Osteocyte (in vitro differentiated cells): ENCODE measurements at places on chromosomes 6 and 20. TPM values are rescaled to one million over a fixed set of nuclear protein-coding genes. Genes with fewer than 3 reads are reported as not detected.

DNA sequence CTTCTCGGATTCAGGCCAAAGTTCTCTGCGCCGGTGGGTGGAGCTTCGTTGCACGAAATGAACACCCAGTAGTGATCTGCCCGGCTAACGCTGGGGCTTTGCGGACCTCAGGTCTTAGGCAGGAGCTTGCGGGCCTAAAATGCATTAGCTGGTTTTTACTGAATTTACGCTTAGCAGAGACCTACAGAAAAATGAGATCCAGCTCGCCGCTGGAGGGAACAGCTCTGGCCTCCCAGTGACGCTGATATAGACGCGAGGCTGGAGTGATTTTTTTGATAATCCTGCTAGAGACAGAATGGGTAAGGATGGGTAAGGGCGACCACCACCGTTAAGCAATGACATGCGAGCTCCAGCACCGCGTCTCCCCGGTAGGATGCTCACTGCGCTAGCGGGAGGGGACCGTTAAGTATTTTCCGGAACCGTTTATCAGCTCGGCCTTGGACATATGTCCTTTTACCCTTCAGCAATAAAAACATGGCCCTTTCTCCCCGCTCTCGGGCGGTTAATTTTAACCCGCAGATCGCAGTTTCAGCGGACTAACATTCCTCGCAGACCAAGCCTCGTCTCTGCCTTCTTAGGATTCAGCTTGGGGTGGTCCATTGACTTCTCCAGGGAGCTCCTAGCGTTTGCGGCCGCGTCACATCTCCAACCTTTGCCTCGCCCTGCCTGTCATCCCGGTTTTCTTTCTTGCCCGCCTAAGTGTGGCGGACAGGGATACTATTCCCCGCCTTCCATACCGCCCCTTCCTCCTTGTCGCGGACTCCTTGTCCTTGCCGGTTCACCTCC is 109.3 kb downstream of the GPX5 start:
- no peak for DNase-seq
- H3K4me3 ChIP-seq, result peak overlapping the region; percentile 79
- no peak overlapping the region for H3K27ac ChIP-seq
- H3K36me3 ChIP-seq, result no peaks in the 10 kb centered on the region

GRCh38 chr20:11170025-11170424 is 496.2 kb upstream of the JAG1 start:
- peaks cover 46% of the 10 kb centered on the region for H3K4me1 ChIP-seq
- peak overlapping the region; percentile 96 for H3K27ac ChIP-seq
- no peaks in the 10 kb centered on the region for H3K27me3 ChIP-seq
- DNase-seq, result no peak
- H3K36me3 ChIP-seq, result no peaks in the 10 kb centered on the region

GRCh38 chr20:41358717-41359116 is 7.9 kb downstream of the EMILIN3 start:
- no peaks in the 10 kb centered on the region for H3K4me1 ChIP-seq
- no peaks in the 10 kb centered on the region for H3K27me3 ChIP-seq
- H3K4me3 ChIP-seq, result no peak overlapping the region
- no peak for DNase-seq

DNA sequence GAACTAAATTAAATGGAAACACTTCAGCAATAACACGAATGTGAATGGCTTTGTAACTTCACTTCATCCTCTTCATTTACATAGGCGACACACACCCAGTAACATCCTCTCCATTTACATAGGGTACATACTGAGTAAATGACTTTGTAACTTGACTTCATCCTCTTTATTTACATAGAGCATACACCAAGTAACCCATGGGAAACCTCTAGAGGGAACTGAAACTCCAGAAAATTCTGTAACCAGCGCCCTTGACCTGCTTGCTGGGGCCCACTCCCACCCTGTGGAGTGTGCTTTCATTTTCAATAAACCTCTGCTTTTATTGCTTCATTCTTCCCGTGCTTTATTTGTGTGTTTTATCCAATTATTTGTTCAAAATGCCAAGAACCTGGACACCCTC is 81.6 kb upstream of the OPRM1 start:
- H3K27me3 ChIP-seq, result peaks cover 7% of the 10 kb centered on the region
- DNase-seq, result no peak
- H3K4me3 ChIP-seq, result no peak overlapping the region
- no peaks in the 10 kb centered on the region for H3K36me3 ChIP-seq
- peaks cover 33% of the 10 kb centered on the region for H3K4me1 ChIP-seq

GRCh38 chr20:49914310-49915117 is 815 bp downstream of the SPATA2 start:
- H3K4me1 ChIP-seq, result peaks cover 35% of the 10 kb centered on the region
- DNase-seq, result no peak
- H3K36me3 ChIP-seq, result peaks cover 3% of the 10 kb centered on the region
- peak overlapping the region; percentile 90 for H3K27ac ChIP-seq

GRCh38 chr6:128422871-128423270 is 97.5 kb downstream of the PTPRK start:
- H3K4me1 ChIP-seq, result peaks cover 54% of the 10 kb centered on the region
- no peak overlapping the region for H3K27ac ChIP-seq
- no peaks in the 10 kb centered on the region for H3K27me3 ChIP-seq

GRCh38 chr6:10540073-10540746 is 19.1 kb downstream of the GCNT2 start:
- H3K36me3 ChIP-seq, result no peaks in the 10 kb centered on the region
- H3K27ac ChIP-seq, result no peak overlapping the region
- H3K27me3 ChIP-seq, result peaks cover 20% of the 10 kb centered on the region

DNA sequence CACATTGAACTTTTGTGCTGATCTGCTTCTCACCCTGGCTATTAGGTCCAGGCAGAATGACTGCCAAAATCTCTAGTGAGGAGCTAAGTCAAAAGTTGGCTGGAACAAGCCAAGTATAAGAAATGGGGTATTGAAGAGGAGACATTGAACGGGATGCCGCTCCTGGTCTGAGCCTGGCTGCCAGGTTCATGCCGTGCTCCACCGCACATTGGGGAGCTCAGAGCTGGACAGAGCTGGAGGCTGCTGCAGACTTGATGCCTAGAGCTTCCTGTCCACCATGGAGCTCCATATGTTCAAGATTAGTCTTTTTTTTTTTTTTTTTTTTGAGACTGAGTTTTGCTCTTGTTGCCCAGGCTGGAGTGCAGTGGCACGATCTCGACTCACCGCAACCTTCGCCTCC is 4.1 kb upstream of the IFT52 start:
- H3K27me3 ChIP-seq, result no peaks in the 10 kb centered on the region
- no peak for DNase-seq
- no peak overlapping the region for H3K27ac ChIP-seq
- H3K4me1 ChIP-seq, result peaks cover 40% of the 10 kb centered on the region
- H3K36me3 ChIP-seq, result no peaks in the 10 kb centered on the region

- peaks cover 3% of the 10 kb centered on the region for H3K27me3 ChIP-seq
- no peaks in the 10 kb centered on the region for H3K36me3 ChIP-seq
- DNase-seq, result peak; percentile 48
Observed at GRCh38 chr6:2872423-2873358, 30.4 kb downstream of the SERPINB9 start.

- no peak overlapping the region for H3K4me3 ChIP-seq
- H3K27me3 ChIP-seq, result peaks cover 22% of the 10 kb centered on the region
- H3K27ac ChIP-seq, result no peak overlapping the region
- H3K4me1 ChIP-seq, result no peaks in the 10 kb centered on the region
Observed at GRCh38 chr20:39246436-39246835, 284.3 kb downstream of the DHX35 start.

GRCh38 chr20:25040438-25040831 is 17.5 kb downstream of the ACSS1 start:
- peaks cover 38% of the 10 kb centered on the region for H3K4me1 ChIP-seq
- H3K36me3 ChIP-seq, result no peaks in the 10 kb centered on the region
- no peak overlapping the region for H3K4me3 ChIP-seq
- no peak overlapping the region for H3K27ac ChIP-seq
- no peaks in the 10 kb centered on the region for H3K27me3 ChIP-seq

DNA sequence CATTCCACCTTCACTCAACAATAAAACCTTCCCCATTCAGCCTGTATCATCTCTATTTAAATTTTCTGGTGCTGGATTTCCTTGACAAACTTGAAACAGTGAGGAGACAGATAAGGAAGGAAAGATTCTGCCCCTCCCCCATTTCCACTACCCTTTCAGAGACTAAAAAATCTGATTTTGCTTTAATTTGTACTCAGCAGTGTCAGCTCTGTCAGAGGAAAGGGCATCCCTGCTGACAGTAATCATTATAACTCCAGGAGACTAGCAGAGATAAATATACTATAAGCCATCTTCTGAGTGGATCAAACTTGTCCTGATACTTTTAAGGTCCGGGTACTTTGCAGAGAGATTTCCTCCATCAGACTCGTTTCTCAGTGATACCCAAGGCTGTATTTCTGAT is 155.6 kb downstream of the SAMD5 start:
- H3K27me3 ChIP-seq, result no peaks in the 10 kb centered on the region
- H3K36me3 ChIP-seq, result no peaks in the 10 kb centered on the region
- DNase-seq, result no peak
- peaks cover 1% of the 10 kb centered on the region for H3K4me1 ChIP-seq

GRCh38 chr6:36862848-36863382 is 11.7 kb downstream of the PPIL1 start:
- H3K27ac ChIP-seq, result no peak overlapping the region
- DNase-seq, result no peak
- peaks cover 7% of the 10 kb centered on the region for H3K36me3 ChIP-seq
- no peak overlapping the region for H3K4me3 ChIP-seq

DNA sequence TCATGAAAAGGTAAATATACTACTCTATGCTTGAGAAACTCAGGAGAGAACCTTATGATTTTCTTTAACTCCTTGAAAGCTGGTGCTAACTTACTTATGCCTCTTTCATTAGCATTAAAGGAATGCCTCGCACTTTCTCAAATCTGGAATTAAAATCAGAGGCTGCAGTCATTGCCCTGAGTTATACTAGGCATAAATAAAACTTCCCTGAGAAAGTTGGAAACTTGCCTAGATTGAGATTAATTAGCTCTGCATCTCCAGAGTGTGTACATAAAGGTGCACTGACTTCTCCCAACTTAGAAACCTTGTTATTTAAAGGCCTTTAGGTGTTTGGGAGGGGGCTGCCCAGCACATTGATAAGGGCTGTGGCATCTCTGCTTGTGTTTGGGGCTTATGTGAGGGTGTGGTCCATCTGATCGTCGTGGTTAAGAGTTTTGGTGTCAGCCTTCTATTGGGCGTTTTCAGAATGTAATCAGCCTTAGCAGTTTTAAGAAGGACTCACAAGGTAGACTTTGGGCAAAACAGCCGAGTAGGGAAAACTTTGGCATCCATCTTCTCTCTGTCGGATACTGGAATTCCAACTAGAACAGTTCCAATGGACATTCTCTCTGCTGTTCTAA is 32.1 kb upstream of the CCN6 start:
- no peaks in the 10 kb centered on the region for H3K36me3 ChIP-seq
- peaks cover 20% of the 10 kb centered on the region for H3K4me1 ChIP-seq
- H3K27ac ChIP-seq, result no peak overlapping the region
- DNase-seq, result no peak
- no peaks in the 10 kb centered on the region for H3K27me3 ChIP-seq

- no peak overlapping the region for H3K27ac ChIP-seq
- H3K4me1 ChIP-seq, result no peaks in the 10 kb centered on the region
- no peak overlapping the region for H3K4me3 ChIP-seq
- no peak for DNase-seq
- H3K27me3 ChIP-seq, result no peaks in the 10 kb centered on the region
Observed at GRCh38 chr20:63446216-63447024, 26.0 kb downstream of the KCNQ2 start.

- DNase-seq, result no peak
- peaks cover 18% of the 10 kb centered on the region for H3K4me1 ChIP-seq
- H3K27me3 ChIP-seq, result no peaks in the 10 kb centered on the region
Observed at GRCh38 chr6:124475176-124475575, 487.1 kb upstream of the RNF217 start.

DNA sequence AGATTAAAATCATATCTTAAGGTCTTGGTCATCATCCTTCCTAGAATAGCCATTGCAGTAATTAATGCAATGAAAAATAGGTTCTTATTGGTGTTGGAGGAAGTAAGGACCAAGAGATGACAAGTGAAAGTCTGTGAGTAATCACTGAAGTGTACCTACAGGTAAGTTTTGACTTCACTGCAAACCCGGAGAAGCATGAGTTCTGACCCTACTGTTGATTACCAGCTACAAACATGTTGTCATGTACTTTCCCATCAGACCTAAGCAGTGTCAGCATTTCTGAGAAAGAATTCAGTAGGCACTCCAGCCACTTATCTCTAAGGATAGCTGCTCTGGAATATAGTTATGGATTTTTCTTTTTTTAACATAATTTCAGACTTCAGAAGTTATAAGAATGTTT is 280.9 kb downstream of the ZFAND3 start:
- H3K27me3 ChIP-seq, result no peaks in the 10 kb centered on the region
- no peak overlapping the region for H3K4me3 ChIP-seq
- H3K4me1 ChIP-seq, result peaks cover 8% of the 10 kb centered on the region

DNA sequence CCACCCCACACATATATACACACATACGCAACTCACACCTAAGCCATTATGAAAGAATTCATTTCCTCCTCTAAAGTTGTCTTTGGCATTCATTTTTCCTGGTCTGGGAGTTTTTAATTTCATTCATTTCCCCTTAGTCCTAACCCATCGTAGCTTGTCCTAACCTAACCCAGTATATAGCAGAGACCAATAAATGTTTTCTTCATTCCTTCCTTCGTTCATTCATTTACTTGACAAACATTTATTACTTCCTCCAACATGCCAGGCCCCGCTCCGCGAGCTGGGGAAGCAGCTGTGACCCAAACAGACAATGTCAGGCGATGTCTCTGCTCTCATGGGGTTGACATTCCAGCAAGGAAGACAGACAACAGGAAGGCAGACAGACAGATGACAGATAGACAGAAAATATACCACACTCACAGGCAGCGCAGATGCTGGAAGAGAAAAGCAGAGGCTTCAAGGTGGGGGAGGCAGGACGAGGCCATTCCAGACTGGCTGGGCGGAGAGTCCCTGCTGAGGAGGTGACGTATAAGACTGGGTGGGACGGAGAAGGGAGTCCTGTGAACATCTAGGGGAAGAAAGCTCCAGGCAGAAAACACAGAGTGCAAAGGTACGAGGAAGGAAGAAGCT is 33.7 kb upstream of the SIRPA start:
- peaks cover 2% of the 10 kb centered on the region for H3K4me1 ChIP-seq
- no peak for DNase-seq
- H3K36me3 ChIP-seq, result no peaks in the 10 kb centered on the region
- no peak overlapping the region for H3K4me3 ChIP-seq
- H3K27ac ChIP-seq, result no peak overlapping the region

GRCh38 chr6:56689114-56689513 is 46.4 kb upstream of the DST start:
- no peak overlapping the region for H3K4me3 ChIP-seq
- H3K4me1 ChIP-seq, result peaks cover 56% of the 10 kb centered on the region
- peaks cover 1% of the 10 kb centered on the region for H3K36me3 ChIP-seq
- no peak overlapping the region for H3K27ac ChIP-seq

- H3K27ac ChIP-seq, result no peak overlapping the region
- no peak for DNase-seq
- no peaks in the 10 kb centered on the region for H3K4me1 ChIP-seq
- no peak overlapping the region for H3K4me3 ChIP-seq
Observed at GRCh38 chr6:142773859-142774648, 170.9 kb downstream of the HIVEP2 start.

GATA5 gene
- total RNA-seq, result not detected in 2 replicates

CDH4 gene
- total RNA-seq, result 1.1 and 1.3 TPM in 2 replicates

GMPR gene
- total RNA-seq, result 7.7 and 7.8 TPM in 2 replicates

DEK gene
- total RNA-seq, result 62.1 and 65.5 TPM in 2 replicates
